Dermis microvascular lymphatic vessel endothelial cell (primary cell): ENCODE measurements at places on chromosomes 4 and X. TPM values are rescaled to one million over a fixed set of nuclear protein-coding genes. Genes with fewer than 3 reads are reported as not detected.

The PIM2 gene
- 3.3 and 3.9 TPM in 2 replicates for total RNA-seq

The SLC25A4 gene
- total RNA-seq, result 5.7 and 5.9 TPM in 2 replicates

The FSTL5 gene
- not detected in 2 replicates for total RNA-seq

The ZBTB49 gene
- total RNA-seq, result 1.8 and 2.4 TPM in 2 replicates

The PHOX2B gene
- total RNA-seq, result not detected in 2 replicates

- no peak for DNase-seq
Measured at GRCh38 chrX:47169726-47170515, 23.7 kb upstream of the UBA1 start.

DNA sequence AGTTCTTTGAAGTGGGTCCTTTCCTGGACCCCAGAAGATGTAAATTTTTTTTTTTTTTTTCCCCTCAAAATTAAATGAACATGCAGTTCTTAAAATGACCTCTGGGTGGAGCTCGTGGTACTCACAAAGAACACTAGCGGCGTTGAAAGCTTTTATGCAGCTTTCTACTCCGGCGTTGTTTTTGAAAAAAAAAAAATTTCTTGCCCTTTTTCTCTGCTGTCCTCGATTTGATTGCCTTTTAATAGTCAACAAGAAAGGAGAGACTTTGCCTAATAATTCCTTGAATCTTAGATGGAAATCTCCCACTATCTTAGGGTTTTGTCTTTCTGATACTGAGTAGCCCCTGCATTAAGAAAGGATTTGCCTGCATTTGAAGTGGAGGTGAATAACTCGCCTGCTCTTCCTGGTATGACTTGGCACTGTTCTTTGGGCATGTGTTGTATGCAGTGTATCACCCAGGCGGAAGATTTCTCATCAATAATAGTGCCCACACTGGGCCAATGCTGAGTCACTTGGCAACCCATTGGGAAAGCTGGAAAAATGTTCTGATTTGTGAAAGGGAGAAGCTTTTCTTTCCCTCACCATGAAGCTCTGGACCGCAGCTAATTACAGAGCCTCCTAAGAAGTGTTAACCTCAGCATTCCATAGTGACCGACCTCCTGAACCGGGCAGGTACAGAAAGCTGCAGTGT lies 104.0 kb downstream of the PHEX start:
- DNase-seq, result peak; percentile 28

DNA sequence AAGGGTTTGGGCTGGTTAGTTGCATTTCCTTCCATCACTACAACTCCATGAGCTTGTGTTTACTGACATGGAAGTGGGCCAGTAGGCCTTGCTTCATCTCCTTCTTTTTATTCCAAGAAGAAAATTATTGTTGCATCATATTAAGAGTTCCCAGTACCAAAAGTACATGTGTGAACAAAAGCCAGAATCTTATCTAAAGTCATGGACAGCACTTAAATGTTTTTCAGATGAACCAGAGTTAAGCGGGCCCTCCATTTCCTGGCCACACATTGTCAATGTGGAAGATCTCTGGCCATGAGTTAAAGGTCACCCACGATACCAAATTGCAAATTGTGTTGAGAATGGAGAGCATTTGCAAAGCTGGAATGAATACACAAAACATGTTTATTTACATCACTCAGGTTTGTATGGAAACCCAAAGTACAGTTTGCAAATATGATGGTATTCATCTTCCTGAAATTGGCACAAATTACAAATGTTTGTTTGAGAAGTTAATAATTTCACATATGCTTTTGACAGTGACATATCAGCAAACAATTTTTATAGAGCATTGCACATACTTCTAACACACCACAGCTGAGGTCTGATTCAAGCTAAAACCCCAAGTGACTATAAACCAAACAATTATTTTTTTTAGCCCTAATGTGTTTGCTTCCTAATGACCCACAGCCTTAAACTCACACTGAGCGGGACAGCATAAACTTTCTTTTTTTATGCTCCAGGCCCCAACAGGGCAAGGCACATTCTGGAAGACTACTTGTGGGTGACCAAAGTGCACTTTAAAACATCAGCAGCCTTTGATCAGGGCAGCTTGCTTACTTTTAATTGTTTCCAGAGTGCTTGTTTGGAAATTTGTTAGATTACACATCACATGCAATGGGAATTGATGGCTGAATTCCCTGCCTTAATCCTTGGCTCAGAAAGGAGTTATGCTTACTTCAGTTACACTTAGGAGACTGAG lies 502.9 kb upstream of the SLIT2 start:
- DNase-seq, result no peak

DNA sequence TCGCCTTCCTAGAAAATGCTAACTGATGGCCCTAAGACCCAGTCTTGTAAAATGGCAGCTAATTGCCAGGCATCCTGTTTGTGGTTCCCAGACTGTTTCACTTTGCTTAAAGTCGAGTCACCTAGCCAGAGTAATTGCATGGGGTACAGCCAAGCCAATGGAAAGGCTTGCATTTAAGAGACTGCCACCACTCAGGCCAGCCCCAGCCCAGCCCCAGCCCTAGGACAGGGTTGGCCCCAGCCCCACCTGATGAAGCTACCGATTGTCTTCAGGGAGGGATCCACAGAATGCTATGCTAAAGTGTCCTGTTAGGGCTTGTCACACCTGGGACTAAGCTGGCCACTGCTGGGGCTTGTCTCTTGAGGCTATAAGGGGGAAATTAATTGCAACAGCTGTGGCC lies 194.6 kb upstream of the KLF3 start:
- DNase-seq, result no peak

DNA sequence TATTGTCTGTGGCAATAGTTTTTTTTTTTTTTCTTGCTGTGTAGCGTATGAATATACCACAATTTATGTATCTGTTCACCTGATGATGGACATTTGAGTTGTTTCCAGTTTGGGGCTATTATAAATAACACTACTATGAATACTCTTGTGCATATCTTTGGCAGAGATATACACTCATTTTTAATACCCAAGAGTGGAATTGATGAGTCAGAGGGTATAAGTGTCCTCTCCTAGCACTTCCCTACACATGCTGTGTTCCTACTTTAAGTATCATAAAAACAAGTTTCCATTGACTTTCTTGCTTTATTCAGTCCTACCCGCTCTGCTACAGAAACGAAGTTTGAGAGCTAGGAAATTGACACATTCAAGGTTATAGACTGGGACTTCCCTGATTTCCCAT lies 39.8 kb downstream of the XIAP start:
- DNase-seq, result no peak

- peak; percentile 50 for DNase-seq
Measured at GRCh38 chr4:151266497-151266896, 10.5 kb upstream of the PRSS48 start.

- no peak for DNase-seq
Measured at GRCh38 chr4:8245884-8246833, 23.4 kb upstream of the HTRA3 start.

DNA sequence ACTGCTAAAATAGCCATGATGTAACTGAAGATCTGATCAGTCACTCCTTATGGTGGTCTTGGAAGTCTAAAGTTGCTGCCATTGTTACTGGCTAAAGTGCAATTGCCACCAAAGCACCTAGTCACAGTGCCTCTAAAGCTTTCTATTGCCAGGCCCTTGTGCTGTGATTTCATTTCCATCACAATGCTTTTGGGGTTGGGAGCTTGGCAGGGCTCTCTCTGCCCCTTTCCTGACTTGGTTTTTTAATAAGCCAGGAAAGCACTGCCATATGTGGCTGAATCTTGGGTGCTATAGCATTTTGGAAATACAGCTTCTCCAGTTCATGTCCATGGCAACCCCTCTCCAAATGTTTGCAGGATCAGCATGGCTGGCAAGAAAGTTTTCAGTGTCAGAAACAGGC lies 1712.4 kb upstream of the TENM3 start:
- DNase-seq, result no peak
